ENCODE measurements at places on chromosomes 12 and 14.
A peak's percentile ranks its signal among the peaks of the same experiment; 100 is the strongest.

GRCh38 chr14:80152166-80152565, 59.1 kb downstream of the DIO2 start:
- no peak for DNase-seq

GRCh38 chr12:115135800-115136211, 451.8 kb upstream of the TBX3 start:
- no peak for DNase-seq

DNA sequence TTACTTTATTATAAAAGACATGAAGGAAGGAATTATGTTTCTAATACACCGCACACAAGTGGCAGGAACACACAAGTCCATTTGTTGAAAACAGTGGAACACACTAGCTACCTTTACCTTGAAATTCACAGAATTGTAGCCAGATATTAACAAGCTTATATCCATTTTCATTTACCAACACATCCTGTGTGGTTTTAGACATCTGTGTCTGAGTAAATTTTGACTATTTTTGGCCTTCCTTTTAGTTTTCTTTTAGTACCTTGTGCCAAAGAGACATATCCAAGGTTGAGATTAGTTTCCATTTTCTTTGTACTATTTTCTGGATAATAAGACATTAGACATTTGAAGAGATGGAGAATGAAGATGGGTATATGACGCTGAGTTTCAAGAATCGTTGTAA, at the start of gene KLRF2:
Gene KLRF2 (plus strand): TSS at position 244 of the 400 bp plus-strand sequence. CDS start 107 bp downstream, at position 351.
- no peak for DNase-seq

DNA sequence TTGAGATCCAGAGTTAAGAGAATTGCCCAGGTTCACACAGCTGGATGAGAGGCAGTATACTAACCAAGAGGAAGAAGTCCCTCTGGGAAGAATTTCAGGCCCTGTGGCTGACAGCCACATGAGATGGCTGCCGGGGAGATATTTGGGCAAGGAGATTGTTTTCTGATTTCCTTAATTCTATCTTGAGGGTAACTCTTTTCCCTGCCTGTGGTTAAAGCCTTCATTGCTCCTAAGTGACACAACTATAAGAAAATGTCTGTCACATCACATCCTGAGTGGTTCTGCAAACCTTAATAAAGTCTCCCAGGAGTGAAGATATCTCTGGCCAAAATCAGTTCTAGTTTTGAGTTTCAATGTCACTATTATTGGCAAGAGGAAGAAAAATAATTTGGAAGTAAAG, 9.6 kb downstream of the ARHGDIB start:
- no peak for DNase-seq

- DNase-seq: no peak
Observed at GRCh38 chr12:43221216-43221615, 330.8 kb downstream of the ADAMTS20 start.

DNA sequence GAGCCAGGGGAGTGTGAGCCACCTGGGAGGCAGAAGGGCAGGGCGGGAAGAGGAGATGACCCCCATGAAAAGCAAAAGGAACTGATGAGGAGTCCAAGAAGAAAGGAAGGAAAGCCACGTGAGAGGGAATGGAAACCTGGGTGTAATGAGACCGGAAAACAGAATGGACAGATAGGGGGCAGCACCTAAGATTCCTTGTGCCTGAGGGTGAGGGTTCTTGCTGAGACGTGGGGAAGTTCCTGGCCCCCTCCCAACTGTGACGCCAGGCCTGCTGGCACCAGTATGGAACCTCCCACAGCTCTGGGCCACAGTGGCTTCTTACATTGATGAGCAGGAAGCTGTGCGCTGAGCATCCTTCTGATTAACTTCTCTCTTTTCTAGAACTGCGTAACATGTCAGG, 30.8 kb downstream of the TTC7B start:
- DNase-seq: no peak

- peak; percentile 24 for DNase-seq
Observed at GRCh38 chr14:68977718-68978171, 1.4 kb downstream of the ACTN1 start.

DNA sequence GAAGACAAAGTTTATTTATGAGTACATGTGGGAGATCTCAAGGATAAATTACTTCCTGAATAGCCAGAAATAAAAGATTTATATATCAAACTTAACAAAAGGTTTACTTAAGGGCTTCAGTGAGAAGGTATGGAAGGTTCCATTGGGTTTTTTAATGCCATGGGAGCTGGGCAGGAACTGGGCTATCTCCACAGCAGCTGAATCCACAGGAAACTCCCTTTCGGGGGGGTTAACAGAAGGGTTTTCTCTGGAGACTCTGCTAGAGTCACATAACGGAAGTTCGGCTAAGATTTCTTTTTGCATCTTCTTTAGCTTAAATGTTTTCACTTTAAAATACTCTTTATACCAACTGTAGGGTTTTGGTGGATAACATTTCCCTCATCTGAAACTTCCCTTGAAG, 113.5 kb downstream of the UNC79 start:
- DNase-seq: no peak

All from NCI-H460 (cell line).